ENCODE measurements at places on chromosomes 5 and 9. TPM values are rescaled to one million over a fixed set of nuclear protein-coding genes. Genes with fewer than 3 reads are reported as not detected.

DNA sequence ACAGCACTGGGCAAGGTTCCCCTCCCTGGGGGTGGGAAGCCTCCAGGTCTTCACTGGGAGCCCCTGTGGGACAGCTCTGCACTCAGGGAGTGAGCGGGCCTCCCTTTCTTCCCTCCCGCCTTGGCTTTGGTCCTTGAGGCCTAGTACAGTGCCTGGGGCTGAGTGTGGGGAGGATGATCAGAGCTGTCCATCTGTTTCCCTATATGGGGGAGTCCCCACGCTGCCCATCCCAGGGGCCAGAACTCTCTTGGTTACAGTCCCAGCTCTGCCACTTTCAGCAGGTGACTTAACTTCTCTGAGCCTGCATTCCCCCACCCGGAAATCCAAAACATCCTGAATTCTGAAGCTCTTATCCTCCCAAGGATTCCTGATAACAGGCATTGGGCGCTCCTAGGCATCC lies 42.6 kb downstream of the DAB2IP start:
- no peak overlapping the region for H3K4me3 ChIP-seq
- H3K27me3 ChIP-seq: no peaks in the 10 kb centered on the region
- DNase-seq: no peak
- peaks cover 38% of the 10 kb centered on the region for H3K4me1 ChIP-seq
- no peaks in the 10 kb centered on the region for H3K36me3 ChIP-seq
- peak overlapping the region; percentile 63 for H3K27ac ChIP-seq

DNA sequence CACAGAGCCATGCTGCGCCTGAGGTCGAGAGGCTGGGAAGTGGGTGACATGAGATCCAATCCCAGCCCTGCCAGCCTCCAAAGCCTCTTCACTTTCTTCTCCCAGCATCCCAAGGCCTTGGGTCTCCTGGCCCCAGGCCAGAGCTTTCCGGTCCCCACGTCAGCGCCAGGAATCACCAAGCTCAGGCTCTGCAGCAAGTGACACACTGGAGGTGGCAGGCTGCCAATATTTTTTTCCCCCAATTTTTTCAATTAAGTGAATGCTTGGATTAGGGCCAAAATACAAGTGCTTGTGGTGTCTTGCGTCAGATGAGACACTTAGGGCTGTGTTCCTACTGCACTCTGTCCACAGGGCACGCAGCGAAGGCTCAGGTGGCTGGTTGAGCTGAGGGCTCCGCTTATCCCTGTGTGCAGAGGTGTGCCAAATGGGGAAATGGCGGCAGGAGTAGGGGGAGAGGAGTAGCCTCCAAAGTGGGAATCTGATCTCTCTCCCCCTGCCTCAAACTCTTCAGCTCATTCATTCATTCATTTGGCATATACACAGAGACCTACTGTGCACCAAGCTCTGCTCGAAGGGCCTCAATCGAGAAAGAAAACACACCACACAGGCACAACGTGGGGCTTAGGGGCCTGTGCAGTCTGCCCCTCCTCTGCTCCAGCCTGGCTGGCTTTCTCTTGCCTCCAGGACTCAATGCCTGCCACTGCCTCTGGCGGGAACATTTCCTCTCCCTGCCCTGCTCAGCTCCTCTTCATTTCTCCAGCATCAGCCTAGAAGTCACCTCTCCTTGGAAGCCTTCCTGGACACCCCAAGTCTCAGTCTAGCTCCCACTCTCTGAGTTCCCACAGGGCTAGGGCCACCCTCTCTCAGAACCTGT lies 16.6 kb downstream of the SH3PXD2B start:
- no peak for DNase-seq
- H3K36me3 ChIP-seq: no peaks in the 10 kb centered on the region
- peak overlapping the region; percentile 81 for H3K27ac ChIP-seq
- H3K4me1 ChIP-seq: peaks cover 58% of the 10 kb centered on the region

DNA sequence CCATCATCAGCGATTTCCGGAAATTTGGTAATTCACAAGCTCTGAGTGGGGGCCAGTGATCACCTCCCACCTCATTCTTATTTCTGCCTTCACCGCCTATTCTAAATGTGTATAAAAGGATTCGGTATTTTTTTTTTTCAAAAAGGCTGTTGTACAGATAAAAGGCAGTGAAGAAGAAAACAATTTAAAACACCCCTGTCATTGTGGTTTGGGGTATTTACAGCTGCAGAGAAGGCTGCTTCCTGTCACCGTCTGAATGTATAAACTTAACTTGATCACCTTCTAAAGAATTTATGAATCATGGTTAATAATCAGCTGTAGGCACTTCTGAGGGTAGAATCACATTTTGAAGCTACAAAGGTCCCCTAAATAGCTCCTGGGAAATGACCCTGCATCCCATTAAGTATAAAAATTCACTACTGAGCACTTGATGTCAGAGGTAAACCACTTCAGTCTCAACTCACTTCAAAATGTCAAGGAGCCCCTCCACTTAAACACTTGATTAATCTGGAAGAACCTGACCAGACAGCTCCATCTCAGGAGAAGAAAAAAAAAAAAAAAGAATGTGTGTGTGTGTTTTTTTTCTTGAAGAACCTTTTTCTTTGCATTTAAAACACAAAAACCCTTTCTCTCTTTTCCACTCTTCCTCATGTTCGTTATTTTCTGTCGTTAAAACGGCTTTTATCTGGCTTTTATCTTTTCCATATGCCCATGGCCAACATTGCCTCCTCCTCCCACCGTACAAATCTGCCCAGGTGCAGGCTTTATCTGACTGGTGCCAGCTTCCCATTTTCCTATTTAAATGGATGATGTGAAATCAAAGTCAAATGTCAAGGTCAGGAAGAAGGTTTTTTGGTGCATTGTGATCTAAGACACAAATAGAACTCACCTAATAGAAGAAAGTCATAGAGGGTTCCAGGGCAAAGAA lies 291.2 kb downstream of the IRX1 start:
- H3K27ac ChIP-seq: no peak overlapping the region
- no peaks in the 10 kb centered on the region for H3K27me3 ChIP-seq
- no peaks in the 10 kb centered on the region for H3K4me1 ChIP-seq
- no peak overlapping the region for H3K4me3 ChIP-seq

GRCh38 chr5:73158313-73158712 lies 14.7 kb upstream of the TMEM174 start:
- no peak overlapping the region for H3K4me3 ChIP-seq
- no peaks in the 10 kb centered on the region for H3K4me1 ChIP-seq
- DNase-seq: no peak
- no peaks in the 10 kb centered on the region for H3K36me3 ChIP-seq

GRCh38 chr9:14530841-14531240 lies 162.4 kb downstream of the ZDHHC21 start:
- no peaks in the 10 kb centered on the region for H3K27me3 ChIP-seq
- peaks cover 12% of the 10 kb centered on the region for H3K4me1 ChIP-seq
- H3K36me3 ChIP-seq: no peaks in the 10 kb centered on the region
- DNase-seq: no peak
- no peak overlapping the region for H3K4me3 ChIP-seq

GRCh38 chr5:74326571-74327338 lies 313.8 kb downstream of the ENC1 start:
- DNase-seq: no peak
- H3K4me3 ChIP-seq: no peak overlapping the region
- H3K4me1 ChIP-seq: no peaks in the 10 kb centered on the region
- H3K27me3 ChIP-seq: no peaks in the 10 kb centered on the region
- no peak overlapping the region for H3K27ac ChIP-seq

GRCh38 chr9:121698627-121699570 lies 47.5 kb downstream of the DAB2IP start:
- H3K4me3 ChIP-seq: peak overlapping the region; percentile 86
- no peaks in the 10 kb centered on the region for H3K36me3 ChIP-seq
- no peak for DNase-seq

GRCh38 chr9:93300175-93300572 lies 116.2 kb downstream of the WNK2 start:
- no peaks in the 10 kb centered on the region for H3K27me3 ChIP-seq
- H3K27ac ChIP-seq: no peak overlapping the region
- H3K4me3 ChIP-seq: no peak overlapping the region
- peak; percentile 58 for DNase-seq
- H3K36me3 ChIP-seq: no peaks in the 10 kb centered on the region

DNA sequence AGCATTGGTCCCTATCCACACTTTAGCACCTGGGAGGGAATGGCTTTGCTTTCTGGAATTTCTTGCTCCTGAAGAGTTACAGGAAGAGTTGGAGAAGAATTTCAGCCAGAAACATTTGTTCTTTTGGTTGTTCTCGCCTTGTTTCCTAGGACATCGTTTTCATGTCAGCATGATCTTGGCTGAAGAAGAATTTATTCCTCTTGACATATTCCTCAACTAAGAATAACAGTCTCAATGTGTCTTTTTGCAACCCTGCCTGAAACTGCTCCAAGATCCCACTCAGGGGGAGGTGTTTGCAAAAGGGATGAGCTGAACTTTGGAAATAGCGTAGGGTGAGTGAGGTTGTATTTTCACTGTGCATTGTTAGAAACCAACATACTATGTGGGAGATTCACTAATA lies 26.1 kb downstream of the MAMDC2 start:
- H3K27me3 ChIP-seq: no peaks in the 10 kb centered on the region
- no peak overlapping the region for H3K4me3 ChIP-seq

DNA sequence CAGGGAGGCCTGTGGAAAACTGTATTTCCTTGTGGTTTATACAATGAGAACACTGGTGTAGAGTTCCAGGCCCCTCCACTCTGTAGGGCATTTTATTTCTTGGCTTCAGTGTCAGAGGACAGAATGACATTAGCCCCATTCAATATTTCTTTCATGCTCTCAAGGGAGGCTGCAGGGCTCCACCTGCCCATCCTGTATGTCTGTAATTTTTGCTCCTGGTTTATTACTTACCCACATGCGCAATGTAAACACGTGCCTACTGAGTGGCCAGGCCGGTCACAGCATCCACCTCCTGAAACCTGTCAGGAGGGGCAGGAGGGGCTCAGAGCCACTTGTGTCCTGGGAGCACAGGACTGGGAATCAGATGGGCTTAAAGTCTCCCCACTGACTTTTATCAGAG lies 82.4 kb downstream of the GADD45G start:
- DNase-seq: no peak
- no peak overlapping the region for H3K27ac ChIP-seq
- H3K36me3 ChIP-seq: no peaks in the 10 kb centered on the region
- peaks cover 14% of the 10 kb centered on the region for H3K4me1 ChIP-seq
- no peaks in the 10 kb centered on the region for H3K27me3 ChIP-seq

GRCh38 chr9:70438341-70438928 lies 24.0 kb upstream of the KLF9 start:
- H3K4me3 ChIP-seq: no peak overlapping the region
- DNase-seq: no peak
- H3K4me1 ChIP-seq: peaks cover 26% of the 10 kb centered on the region
- H3K27ac ChIP-seq: peak overlapping the region; percentile 53
- no peaks in the 10 kb centered on the region for H3K27me3 ChIP-seq

DNA sequence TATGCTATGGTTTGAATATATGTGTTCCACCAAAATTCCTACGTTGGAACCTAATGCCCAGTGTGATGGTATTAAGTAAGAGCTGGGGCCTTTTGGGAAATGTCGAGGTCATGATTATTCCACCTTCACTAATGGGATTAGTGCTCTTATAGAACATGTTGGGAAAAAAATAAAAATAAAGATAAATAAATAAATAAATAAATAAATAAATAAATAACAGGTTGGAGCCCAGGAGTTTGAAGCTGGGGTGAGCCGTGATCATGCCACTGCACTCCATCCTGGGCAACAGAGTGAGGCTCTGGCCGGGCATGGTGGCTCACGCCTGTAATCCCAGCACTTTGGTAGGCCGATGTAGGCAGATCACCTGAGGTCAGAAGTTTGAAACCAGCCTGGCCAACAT lies 22.5 kb downstream of the BASP1 start:
- no peaks in the 10 kb centered on the region for H3K36me3 ChIP-seq
- no peak for DNase-seq
- no peak overlapping the region for H3K27ac ChIP-seq
- H3K27me3 ChIP-seq: no peaks in the 10 kb centered on the region

DNA sequence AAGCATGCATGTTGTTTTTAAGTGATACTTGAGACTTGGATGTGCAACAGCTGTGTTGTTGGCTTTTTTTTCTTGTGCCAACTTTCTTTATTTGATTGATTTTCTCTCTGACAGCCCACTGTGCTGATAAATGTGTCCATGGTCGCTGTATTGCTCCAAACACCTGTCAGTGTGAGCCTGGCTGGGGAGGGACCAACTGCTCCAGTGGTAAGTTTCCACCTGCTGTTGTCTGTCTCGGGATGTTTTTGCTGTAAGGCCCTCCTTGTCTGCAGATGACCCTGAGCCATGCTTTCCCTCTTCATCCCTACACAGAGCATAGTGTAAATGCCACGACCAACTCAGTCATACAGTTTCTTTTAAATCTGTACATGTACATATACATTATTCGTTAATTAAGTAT lies 79.2 kb downstream of the MEGF10 start:
- DNase-seq: no peak
- no peak overlapping the region for H3K27ac ChIP-seq
- H3K36me3 ChIP-seq: no peaks in the 10 kb centered on the region
- no peaks in the 10 kb centered on the region for H3K27me3 ChIP-seq

DNA sequence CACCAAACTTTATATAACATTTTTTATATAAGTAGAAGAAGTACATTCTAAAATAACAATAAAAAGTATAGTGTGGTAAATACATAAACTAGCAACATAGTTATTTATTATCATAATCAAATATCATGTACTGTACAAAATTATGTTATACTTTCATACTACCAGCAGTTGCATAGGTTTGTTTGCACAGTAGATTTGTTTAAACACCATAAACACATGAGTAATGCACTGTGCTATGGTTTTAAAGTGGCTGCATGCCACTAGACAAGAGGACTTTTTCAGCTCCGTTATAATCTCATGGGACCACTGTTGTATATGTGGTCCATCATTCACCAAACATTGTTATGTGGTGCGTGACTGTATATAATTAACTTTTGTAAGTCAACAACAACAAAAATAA lies 137.6 kb downstream of the DRD1 start:
- no peaks in the 10 kb centered on the region for H3K4me1 ChIP-seq
- no peaks in the 10 kb centered on the region for H3K27me3 ChIP-seq
- H3K4me3 ChIP-seq: no peak overlapping the region

DNA sequence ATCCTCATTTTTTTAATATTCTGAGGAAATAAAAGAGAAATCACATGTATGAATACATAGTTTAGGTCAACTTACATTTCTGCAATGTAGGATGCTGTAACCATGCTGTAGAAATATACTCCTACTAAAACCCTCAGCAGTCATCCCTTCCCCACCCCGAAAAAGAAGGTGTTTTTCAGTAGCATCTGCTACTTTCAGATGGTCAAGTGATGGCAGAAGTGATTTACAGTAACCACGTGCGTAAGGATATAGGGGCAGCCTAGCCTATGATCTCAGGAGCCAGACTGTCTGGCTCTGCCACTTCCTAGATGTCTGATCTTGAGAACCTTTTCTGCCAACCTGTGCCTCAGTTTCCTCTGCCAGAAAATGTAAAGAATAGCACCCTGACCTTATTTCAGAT lies 26.0 kb upstream of the SYK start:
- no peak for DNase-seq
- no peaks in the 10 kb centered on the region for H3K36me3 ChIP-seq
- H3K4me3 ChIP-seq: no peak overlapping the region
- H3K4me1 ChIP-seq: no peaks in the 10 kb centered on the region

LCN15 gene
- not detected for total RNA-seq

CD14 gene
- total RNA-seq: 48.4 TPM

EXOSC3 gene
- 77.8 TPM for total RNA-seq

GDNF gene
- total RNA-seq: 0.98 TPM

IFNA2 gene
- total RNA-seq: not detected

DNAH5 gene
- total RNA-seq: 0.49 TPM

SERF1A gene
- 7.6 TPM for total RNA-seq

RAI14 gene
- 30.7 TPM for total RNA-seq

Data from vagina (tissue), 2 donors.